ENCODE measurements at places on chromosomes 2 and 18.

DNA sequence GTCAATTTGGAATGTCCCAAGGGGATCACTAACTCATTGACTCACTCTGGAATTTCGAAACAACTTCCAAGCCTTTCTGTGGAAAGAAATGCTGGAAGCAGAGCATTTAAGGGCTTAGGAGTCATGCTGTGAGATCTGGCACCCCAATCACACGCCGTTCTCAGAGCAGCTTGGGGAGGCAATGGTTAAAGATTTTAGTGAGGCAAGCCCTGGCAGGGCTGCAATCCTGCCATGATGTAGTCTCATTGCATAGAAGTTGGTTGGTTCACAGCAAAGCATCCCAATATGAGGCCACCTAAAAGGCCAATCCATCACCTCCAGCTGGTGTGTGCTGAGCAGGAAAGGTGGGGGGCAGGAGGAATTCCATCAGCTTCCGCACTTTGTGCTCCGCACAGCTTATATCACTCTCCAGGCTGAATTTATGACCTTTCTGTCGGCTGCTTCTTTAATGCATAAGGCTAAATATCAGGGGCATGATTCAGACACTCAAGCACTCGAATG, 1043.9 kb upstream of the POU3F3 start:
- DNase-seq, result no peak

DNA sequence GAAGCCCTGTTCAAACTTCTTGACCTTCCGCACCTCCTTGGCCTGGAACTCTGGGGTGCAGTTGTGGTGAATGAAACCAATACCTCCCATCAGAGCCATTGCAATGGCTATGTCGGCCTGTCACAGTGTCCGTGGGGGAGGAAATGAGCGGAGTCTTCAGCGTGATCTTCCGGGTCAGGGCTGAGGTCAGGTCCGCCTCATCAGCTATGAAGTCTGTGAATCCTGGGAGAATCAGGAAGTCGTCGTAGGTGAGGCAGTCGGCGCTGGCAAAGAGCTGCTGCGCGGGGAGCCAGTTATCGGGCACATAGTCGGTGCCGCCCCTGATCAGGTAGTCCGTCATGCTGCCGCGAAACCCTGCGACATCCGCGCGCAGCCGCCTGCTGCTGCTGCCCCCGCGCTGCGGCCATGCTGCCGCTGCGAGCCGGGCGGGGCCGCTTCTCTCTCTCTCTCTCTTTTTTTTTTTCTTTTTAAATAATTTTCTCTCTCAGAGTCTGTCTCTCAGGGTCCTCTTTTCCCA, 154.1 kb upstream of the ZSWIM2 start:
- DNase-seq, result no peak

DNA sequence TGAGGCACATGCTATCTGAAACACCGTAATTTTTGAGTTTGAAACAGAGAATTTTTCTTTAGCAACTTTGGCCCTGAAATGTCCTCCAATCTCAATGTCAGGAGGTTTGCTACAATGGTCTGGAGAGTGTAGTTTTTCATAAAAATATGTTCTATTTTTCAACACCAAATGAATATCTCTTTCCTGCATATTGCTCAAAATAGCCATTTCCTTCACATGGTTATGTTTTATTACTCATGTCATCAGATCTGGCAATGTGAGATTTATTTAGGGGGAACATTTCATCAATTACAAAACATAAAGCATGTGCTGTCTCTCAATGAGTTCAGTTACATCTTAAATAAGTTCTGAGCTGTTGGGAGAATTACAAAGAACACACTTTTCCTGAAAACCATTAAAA, 871.9 kb upstream of the FSHR start:
- DNase-seq, result no peak

- DNase-seq, result no peak
These were observed 752 bp upstream of the CYTIP start for GRCh38 chr2:157444641-157445040.

- no peak for DNase-seq
These were observed 50.2 kb downstream of the ATIC start for GRCh38 chr2:215361876-215362561.

- DNase-seq, result no peak
These were observed 51.9 kb upstream of the SPTBN1 start for GRCh38 chr2:54404270-54404669.

DNA sequence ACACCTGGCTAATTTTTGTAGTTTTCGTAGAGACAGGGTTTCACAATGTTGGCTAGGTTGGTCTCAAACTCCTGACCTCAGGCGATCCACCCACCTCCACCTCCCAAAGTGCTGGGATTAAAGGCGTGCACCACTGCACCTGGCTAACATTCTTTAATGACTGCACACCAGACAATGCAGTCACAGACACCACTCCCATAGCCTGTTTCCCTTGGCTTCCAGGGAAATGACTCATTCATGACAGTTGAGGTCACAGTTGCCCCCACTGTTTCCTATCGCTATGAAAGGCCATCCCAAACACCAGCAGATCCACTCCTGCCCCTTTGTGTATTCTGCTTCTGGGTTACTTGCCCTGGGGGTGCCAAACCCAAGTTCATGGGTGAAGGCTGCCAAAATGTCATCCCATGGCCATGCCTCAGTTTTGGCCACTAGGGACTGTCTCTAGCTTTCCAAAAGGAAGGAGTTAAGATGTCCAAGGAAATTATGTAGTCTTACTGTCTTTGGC, 8.7 kb downstream of the CHMP1B start:
- no peak for DNase-seq
